Choroid plexus epithelial cell (primary cell): ENCODE measurements at places on chromosomes 7 and 10.

DNA sequence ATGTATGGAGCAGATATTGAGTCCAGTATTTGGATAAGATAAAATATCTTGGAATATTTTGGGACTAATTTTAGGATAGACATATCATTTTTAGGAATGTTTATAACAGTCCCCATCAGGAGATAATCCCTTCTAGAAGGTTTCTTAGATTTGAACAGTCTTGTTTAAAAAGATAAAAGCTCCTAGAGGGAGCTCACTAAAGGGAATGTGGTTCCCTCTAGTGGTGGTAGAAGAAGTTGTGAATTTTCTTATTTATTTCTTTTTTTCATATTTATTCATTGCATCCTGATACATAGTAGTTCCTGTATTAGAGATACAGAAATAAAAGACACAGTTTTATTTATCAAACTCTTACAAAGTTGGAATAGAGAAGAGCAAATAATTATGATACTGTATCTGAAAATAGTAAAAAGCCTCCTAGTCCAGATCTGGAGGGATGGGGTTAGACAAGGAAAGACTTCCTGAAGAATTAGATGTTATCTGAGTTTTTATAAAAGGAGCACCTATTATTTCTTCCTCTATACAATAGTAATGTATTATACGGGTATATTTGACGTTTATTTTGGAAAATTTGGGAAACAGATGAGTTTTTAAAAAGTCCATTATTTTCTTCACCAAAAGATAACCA, 24.5 kb upstream of the KLF14 start:
- peak; percentile 81 for DNase-seq

GRCh38 chr10:8803992-8804391, 749.5 kb downstream of the GATA3 start:
- no peak for DNase-seq

GRCh38 chr7:100885440-100886141, 3.9 kb downstream of the UFSP1 start:
- no peak for DNase-seq

GRCh38 chr7:140231771-140232491, 55.1 kb upstream of the KDM7A start:
- DNase-seq, result no peak

GRCh38 chr10:119872610-119872859, at the start of gene MCMBP:
Gene MCMBP (minus strand): TSS chr10:119872843. CDS start chr10:119872584, 259 bp downstream.
- no peak for DNase-seq

DNA sequence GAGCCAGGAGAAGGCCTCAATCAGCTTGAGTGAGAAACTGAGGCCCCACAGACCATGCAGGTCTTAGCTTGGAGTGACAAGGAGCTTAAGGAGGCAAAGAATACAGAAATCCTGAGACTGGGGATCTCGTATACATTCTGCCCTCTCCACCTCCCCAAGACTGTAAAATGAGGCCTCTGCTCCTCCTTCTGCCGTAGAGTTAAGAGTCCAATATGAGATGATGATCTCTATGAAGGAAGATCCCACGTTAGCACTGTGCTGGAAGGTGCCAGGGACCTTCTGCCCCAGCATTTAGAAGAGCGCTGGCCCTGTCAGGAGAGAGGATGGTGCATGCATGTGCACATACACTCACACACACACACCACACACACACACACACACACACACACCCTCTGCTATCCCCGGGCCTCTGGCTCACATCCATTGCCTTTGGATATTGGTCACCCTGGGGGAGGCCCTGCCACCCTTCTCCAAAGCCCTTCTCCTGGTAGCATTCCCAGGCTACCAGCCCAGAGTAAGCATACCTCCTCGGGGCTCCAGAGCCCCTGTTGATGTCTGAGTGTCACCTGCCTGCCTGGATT, 15.0 kb downstream of the ZCCHC24 start:
- peak; percentile 7 for DNase-seq
